Stimulated activated CD4-positive, alpha-beta T cell treated with anti-CD3 and anti-CD28 coated beads, TNF-alpha, amount 100 ng/mL, for 1 hour (primary cell): ENCODE measurements at places on chromosomes 12 and 14.

DNA sequence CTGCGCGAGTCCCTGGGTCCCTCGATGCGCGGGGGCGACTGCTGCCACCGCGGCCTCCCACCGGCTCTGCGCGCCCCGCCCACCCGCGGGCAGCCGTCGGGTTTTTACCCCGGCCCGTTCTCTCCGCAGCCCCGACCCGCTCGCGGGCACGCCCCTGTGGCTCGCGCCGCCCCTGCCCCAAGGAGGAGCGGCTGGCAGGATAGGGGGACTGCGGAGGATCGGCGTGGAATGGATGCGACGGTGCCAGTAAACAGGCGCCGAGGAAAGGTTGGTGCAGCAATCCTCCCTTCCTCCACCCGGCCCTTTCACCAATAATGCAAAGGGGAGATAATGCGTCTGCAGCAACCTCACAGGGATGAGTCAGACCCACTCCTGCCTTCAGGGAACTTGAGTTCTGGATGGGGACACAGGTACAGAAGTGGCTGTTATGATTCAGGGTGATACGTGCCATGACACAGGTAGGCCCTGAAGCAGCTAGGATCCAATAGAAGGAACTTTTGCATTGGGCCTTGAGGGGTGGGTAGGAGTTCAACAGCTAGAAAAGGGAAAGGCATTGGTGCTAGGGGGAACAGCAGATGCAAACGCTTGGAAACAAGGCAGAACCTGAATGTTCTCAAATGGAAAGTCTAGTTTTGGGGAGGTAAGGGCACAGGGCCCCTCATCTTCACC lies 554 bp upstream of the DEGS2 start:
- no peak for DNase-seq

- no peak for DNase-seq
Observed at GRCh38 chr12:100899301-100899700, 104.7 kb downstream of the ANO4 start.

DNA sequence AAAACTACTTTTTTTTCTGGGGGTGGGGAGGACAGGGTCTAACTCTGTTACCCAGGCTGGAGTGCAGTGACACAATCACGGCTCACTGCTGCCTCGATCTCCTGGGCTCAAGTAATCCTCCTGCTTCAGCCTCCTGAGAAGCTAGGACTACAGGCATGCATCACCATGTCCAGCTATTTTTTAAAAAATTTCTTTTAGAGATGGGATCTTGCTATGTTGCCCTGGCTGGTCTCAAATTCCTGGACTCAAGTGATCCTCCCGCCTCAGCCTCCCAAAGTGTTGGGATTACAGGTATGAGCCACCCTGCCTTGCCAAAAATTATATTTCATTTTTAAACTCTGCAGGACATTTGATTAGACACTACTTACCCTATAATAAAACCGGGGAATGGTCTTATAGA lies 5.5 kb downstream of the PPP2R3C start:
- no peak for DNase-seq

DNA sequence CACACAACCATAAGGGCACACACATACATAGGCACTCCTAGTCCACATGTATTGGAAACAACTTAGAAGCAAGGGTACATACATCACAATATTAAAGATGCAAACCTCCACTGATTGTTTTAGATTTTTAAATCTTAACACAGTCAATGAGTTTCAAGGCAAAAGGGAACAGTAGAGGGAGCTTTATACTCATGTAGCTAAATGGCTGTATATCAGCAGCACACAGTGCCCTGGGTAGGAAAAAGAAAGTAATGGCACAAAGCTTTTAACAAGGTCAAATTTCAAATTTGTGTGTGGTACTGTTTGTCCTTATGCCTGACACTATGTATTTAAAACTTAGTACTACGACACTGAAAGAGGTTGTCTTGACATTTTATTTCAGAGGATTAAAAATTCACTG lies 262.0 kb downstream of the MED13L start:
- DNase-seq, result no peak

DNA sequence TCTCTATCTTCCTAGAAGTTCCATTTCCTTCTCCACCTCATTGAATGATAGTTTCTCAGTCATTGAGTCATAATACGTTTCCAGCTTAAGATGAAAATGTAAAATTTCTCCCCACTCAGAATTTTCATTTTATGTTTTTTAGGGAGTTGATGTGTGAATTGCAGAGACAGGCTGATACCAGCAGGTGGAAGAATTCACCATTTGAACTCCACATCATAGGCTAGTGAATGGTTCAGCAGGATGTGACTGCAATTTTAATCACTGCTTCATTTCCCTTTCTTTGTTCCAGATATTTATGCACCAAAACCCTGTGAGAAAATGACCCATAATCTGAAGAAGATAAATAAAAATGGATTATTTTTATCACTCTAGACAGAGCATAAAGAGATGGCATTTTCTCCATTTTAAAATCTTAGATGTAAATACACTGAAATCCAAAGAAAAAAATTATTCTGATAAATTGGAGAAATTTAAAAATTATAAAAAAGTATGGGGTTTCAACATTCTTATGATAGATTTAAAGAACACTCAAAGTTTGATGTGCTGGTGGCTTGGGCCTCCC lies 10.6 kb upstream of the PYGL start:
- DNase-seq, result no peak
